Nasal cavity respiratory epithelium epithelial cell of viscerocranial mucosa (primary cell): ENCODE measurements at places on chromosomes 13 and 19. TPM values are rescaled to one million over a fixed set of nuclear protein-coding genes. Genes with fewer than 3 reads are reported as not detected.

Gene AXL
- 23.9 and 40.2 TPM in 2 replicates for total RNA-seq

Gene CACNG7
- total RNA-seq: not detected in 2 replicates

Gene RTBDN
- total RNA-seq: not detected in 2 replicates

Gene SLC39A3
- 29.7 and 40.6 TPM in 2 replicates for total RNA-seq

Gene SIGLEC8
- total RNA-seq: not detected in 2 replicates

Gene GSX1
- total RNA-seq: not detected in 2 replicates
